ENCODE measurements at places on chromosomes 16 and 17.

GRCh38 chr17:80899402-80900268, 92.0 kb upstream of the CHMP6 start:
- peak; percentile 9 for DNase-seq

DNA sequence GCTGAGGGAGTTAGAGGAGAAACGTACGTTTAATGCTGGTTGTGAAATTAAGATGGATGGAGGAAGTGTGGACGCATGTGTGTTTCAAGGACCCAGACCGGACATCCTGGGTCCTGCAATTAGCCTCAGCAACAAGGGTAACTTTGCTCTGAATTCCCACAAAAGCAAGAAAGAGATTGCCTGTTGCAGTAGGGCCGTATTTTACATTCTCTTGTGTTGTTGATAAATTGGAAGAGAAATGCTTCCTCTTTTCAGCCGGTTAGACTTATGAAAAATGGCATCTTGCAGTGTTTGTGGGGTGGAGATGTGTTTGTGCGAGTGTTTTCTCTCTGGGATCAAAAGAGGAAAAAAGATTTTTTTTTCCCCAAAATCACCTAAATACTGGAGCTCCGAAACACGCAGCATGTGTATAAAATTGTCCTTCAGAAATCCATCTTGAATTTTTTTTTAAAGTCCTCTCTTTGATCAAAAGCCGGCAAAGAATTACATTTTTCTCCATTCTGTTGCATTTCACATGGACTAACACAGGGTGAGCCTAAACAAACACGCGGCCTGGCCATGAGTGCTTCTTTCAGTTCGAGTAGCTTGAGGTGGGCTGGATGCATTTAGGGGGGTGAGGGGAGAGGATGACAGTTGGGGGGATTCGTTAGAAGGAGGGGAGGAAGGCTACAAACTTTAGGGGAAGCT, 251.6 kb downstream of the C16orf95 start:
- no peak for DNase-seq

GRCh38 chr16:30753596-30753995, 5.4 kb downstream of the PHKG2 start:
- no peak for DNase-seq

- no peak for DNase-seq
These were observed 77.6 kb downstream of the MMD start for GRCh38 chr17:55343900-55344513.

DNA sequence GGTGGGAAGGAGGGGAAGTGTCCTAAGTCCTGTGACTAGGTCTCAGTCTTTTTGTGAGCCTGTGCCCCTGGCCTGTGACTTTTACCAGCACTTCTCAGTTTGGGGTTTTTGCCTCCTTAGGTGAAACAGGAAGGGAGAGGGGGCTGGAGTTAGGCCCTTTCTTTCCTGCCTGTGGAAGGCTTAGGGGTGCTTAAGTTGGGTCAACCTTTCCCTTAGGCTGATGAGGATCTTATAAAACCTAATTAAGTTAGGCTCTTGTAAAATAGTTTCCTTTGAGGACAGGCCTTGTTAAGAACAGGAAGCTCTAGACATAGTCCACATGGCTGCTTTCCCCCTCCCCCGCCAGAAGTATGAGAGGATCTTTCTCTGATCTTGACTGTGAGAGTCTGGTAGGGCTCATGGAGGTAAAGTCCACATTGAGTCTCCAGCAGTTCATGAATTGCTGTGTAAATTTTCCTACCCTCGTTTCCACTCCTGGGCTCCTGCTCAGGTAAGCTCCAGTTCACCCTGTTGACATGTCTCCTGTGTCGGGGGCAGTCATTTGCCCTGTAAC, 17.0 kb upstream of the DNASE1 start:
- DNase-seq = no peak

DNA sequence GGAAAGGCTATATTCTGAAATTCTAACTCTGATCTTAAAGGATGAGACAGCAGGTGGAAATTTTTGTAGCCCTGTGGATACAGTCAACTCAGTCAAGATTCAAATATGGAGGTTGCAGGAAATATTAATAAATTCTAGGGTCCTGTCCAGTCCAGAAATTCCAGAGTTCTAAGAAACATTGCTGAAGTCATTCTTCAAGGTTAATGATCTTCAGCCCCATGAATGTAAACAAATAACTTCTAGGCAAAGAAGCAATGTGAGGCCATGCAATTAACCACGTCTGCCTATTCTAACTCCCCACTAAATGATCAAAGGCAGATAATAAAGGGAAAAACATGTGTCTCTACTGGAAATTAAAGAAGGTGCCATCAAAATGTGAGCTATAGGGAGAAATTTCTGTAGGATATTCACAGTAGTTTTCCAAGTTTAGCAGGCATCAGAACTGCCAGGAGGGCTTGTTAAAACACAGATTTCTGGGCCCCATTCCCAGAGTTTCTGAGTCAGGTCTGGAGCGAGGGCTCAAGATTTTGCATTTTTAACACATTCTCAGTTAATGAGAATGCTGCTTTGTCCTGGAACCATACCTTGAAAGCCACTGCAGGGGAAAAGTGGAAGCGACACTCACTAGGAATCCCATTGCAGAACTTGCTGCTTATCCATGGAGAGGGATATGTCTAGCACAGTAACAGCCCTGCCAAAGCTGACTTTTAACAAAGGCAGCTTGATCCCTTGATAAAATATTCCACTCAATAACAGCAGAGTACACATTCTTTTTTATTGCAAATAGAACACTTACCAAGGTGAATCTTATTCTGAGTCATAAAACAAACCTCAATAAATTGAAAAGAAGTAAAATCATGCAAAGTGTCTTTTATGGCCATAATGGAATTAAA, 61.8 kb downstream of the DNAH3 start:
- no peak for DNase-seq

- DNase-seq = peak; percentile 22
These were observed 45.4 kb downstream of the CLEC19A start for GRCh38 chr16:19330841-19331397.

GRCh38 chr17:18257982-18258355, 569 bp downstream of the FLII start:
- DNase-seq = peak; percentile 66

DNA sequence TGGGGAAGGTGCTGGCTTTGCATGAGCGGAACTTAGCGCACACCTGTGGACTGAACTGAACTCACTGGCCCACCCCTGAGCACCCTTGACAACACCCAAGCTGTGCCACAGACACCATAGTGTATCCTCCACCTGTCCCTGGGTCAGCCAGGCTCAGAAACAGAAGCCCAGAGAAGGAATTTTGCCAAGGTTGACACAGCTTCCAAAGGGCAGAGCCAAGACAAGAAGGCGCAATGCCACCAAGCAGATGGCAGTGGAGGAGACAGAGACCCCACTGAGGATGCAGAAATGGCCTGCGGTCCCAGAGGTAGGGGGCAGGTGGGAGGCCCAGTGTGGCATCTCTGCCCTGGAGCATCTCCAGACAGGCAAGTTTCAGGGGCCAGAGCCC, 169.0 kb downstream of the ENGASE start:
- DNase-seq = peak; percentile 95

Measured in cerebellar cortex (tissue), 1 donor.